ENCODE measurements at places on chromosomes 13 and 19. TPM values are rescaled to one million over a fixed set of nuclear protein-coding genes. Genes with fewer than 3 reads are reported as not detected.

- no peak for DNase-seq
Observed at GRCh38 chr13:98775844-98776598, 23.5 kb upstream of the SLC15A1 start.

- no peak for DNase-seq
Observed at GRCh38 chr13:78100486-78100885, 181.9 kb upstream of the EDNRB start.

RGCC gene
- 1.2 TPM for total RNA-seq

GRCh38 chr13:40776681-40777165 is 5.7 kb upstream of the MRPS31 start:
- DNase-seq: no peak

RRAS gene
- 11.4 TPM for total RNA-seq

DNA sequence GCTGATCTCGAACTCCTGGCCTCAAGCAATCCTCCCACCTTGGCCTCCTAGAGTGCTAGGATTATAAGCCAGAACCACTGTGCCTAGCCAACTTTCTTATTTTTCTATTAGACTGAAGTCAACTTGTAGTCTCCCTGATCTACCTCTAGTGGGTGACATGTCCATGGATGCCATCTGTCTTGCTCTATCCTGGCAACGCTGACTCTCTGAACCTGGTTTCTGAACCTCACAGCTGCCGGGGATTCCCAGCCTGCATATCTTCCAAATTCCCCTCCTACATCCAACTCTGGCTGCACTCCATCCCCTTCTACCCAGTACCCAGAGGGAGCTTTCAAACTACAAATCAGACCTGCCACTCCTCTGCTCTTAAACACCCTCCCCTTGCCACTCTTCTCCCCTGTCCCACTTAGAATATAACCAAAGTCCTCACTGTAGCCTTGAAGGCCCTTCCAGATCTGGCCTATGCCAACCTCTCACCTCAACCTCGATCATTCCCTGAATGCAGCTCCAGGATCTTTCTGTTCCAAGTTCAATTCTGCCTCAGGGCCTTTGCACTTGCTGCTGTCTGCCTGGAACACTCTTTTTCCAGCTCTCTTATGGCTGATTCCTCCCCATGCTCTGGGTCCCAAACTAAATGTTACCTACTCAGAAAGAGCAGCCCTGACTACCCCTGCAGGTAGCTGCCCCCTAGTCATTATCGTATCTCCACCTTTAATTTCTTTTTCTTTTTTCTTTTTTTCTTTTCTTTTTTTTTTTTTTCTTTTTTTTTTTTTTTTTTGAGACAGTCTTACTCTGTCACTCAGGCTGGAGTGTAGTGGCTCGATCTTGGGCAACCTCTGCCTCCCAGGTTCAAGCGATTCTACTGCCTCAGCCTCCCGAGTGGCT is 2.2 kb downstream of the CLIP3 start:
- DNase-seq: no peak

KLK4 gene
- total RNA-seq: 0.27 TPM

DNA sequence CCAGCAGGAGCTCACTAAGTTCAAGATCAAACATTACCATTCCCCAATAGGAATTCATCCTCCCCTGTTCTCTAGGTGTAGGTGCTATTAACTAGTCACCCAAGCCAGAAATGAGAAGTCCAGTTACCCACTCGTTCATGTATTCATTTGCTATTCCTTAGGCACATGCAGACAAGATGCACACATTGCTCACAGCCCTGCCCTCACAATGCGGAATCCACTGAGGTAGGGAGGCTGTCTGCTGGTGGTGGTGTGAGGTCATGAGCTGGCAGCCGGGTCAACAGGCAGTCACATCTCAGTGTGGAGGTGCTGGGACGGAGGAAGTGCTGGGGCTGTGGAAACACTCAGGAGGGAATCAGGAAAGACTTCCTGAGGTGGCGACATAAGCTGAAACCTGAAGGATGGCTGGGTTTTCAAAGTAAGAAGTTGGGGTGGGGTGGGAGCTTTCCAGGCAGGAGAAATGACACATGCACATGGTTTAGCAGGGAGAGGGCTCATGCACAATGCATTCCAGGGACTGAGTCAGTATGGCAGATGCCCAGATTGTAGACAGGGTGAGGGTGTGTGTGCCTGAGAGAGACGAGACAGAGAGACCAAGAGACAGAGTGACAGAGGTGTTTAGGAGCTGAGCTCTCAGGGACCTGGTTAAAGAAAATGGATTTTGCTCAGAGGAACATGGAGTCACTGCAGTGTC is 117.6 kb downstream of the USP12 start:
- DNase-seq: no peak

VASP gene
- 143 TPM for total RNA-seq

- DNase-seq: no peak
Observed at GRCh38 chr13:23806874-23807526, 82.2 kb downstream of the MIPEP start.

RFPL4A gene
- total RNA-seq: not detected

ZNF534 gene
- 0.23 TPM for total RNA-seq

DNA sequence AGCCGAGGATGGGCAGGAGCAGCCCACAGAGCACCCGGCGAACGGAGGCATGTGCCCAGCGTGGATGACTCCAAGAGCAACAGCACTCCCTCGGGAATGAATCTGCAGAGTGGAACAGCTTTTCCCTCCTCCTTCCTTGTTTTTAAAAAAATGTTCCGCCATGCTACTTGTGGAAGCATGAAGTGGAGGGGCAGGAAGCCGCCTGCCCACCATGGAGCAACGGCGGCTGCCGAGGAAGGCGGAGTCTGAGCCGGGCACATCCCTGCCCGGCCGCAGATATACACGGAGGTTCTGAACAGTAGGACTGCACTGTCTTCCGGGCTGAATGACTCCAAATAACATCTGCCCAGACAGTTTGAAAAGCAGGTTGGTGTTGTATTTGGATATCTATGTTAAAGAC is 65.2 kb downstream of the SOX1 start:
- DNase-seq: no peak

DNA sequence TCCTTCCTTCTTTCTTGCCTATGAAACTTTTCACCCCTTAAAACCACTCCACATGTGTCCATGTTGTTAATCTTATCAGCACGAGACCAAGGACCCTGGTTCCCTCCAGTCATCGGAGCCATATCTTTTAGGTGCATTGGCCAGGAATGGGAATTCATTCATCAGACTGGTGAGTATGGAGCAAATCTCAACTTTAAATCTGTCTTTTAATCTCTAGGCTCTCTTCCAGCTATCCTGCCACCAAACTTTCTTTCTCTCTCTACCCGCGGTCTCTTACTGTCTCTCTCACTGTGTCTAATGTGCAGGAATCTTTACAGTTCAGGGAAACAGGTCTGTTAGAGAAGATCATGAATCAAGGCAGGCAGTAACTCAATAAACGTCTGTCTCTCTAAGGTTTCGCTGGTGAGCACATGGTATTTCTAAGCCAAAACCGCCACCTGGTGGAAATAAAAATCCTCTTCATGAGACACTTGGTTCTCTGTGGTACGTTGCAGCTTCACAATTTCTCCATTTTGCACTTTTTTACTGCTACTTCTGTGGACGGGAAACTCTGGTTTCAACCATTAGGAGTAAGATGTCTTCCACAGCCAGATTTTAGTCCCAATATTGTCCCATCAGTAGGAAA is 16.1 kb downstream of the LGALS16 start:
- DNase-seq: peak; percentile 26
